ENCODE measurements at places on chromosomes 2 and 18.

DNA sequence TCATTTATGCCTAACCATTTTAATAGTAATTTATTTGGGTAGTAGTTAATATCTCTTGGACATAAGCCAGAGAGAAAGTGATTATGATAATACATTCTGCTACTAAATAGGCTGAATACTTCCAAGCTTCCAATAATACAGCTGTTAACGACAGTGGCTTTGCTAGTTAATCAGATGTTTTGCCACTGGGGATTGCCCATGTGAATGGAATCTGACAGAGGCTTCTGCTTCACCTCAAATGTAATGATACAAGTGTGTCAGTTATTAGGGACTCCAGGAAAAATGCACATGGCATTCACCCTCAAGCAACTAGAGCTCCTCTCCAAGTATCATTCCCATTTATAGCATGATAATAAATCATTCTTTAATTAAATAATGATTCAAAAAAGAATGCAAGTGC, 185.0 kb upstream of the TMEFF2 start:
- DNase-seq = no peak

DNA sequence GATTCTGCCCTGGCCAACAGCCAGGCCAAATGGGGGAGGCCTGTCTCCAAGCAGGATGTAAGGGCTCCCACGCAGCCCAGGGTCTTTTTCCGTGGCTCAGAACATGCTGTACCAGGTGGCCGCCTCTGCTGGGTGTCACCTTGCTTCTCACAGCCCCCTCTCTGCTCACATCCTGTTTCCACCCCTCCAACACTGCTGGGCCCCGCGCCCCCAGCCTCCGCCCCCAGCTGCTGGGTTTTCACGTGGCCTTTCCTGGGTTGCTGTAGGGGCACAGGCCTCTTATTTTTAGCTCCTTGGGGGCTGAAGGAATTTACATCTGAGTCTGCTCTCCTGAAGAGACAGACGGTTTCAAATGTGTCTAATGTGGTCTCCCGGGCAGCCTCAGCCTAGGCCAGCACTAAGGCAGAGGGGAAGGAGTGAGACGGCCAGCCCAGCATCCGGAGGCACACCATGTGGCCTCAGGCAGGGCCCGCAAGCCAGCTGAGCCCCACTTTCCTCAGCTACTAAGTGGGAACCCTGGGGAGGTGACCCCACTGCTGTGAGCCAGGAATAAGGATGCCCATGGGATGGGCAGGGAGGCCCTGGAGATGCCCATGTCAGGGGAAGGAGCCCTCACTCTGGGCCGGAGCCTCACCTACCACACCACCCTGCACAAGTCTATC, 18.7 kb upstream of the DUSP2 start:
- peak; percentile 72 for DNase-seq

- DNase-seq = no peak
Observed at GRCh38 chr18:4734021-4734420, 278.9 kb upstream of the DLGAP1 start.

DNA sequence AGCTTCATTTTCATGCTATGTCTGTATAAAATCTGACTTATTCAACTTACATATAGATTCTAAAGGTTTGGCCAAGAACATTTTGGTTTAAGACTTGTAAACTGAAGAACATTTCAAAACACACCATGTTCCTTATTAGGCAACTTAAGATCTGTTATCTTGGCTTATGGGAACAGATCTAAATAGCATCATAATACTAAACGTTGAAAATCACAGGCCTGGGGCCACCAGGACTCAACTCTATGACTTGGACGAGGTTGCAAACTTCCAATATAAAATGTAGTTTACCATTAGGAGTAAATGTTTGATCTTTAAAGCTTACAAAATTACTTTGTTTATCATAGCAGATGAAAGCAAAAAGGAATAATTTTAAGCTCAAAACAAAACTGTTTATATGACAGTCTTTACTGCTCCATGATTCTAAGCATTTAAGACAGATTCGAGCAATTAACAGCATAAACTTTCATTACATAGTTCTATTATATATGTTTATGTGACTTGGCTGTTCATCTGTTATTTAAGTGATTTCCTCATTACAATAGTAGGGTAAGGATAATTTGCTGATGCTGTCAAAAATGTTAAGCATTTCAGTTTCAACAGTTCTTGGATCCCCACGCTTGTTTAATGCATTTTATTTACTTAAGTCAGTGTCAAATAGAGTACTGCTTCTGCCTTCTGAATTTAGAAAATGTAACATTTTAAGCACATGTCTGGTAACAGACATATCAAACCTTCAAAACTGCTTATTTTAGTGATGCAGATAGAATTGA, 8.3 kb downstream of the TCF4 start:
- no peak for DNase-seq

DNA sequence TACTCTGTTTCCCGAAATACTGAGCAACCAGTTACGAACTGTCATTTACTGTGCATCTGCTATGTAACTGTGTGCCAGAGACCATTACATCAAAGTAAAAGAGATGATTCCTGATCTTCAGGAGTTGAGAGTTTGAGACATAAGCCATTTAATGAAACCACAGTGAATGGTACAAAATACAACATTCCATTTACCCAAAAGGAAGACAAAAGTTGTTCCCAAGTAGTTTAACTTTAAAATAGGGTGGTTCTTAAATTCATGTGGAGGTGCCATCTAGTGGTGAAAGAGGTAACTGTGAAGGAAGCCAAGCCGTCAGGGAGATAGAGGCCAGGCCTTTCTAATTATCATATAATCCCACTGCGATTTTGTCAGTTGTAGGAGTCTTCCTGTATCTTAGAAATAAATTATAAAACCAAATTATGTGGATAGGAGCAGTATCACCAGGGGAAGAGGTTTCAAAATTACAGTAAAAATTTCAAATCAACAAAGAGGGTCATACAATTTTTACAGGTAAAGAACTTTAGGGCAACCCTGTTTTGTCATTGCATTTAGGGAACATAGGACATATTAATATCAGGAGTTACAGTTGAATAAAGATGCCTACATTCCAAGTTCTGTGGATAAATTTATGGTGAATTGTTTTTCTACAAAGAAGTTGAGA, 67.7 kb downstream of the EPAS1 start:
- peak; percentile 65 for DNase-seq

GRCh38 chr2:206836722-206837121, 71.3 kb downstream of the FASTKD2 start:
- no peak for DNase-seq

GRCh38 chr2:23135481-23136100, 249.4 kb upstream of the KLHL29 start:
- DNase-seq = no peak

DNA sequence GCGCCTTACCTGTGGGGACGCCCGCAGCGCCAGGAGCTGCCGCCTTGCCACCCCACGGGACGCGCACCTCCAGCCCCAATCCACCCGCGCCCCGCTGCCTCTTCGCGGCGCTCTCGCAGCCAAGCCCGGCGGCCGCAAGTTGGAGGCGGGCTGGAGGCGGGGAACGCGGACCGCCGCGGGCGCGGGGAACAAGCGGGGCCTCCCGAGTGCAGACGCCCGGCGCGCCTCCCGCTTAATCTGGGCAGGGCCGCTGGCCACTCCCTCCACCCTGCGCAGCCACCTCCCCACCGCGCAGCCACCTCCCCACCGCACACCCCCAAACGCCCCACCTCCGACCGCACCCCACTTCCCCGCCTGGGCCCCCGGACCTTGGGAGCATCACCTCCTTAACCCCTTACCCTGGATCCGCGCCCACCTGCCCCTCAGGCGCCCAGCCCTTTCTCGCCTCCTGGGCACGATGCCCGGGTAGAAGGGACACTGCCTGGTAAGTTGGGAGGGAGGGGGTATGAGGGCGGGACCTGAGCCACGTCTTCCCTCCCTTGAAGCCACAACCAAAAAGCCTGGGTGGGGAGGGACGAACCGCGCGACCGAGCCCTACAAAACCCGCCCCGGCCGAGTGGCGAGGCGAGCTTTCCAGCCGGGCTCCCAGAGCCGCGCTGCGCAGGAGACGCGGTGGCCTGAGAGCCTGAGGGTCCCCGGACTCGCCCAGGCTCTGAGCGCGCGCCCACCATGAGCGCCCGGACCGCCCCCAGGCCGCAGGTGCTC, at the start of the genes COL4A3 and COL4A4:
COL4A3 (plus strand) TSS at position 627 of the 765 bp plus-strand sequence; CDS start at position 730, 103 bp downstream.
COL4A4 (minus strand) TSS at position 208 of the 765 bp plus-strand sequence. CDS start 16,722 bp downstream, outside the sequence.
- no peak for DNase-seq

Measured in CD4-positive, alpha-beta T cell treated with Interleukin-12 subunit alpha and Interleukin-12 subunit beta, for 1 hour (primary cell).